ENCODE measurements at places on chromosomes 4 and X.

DNA sequence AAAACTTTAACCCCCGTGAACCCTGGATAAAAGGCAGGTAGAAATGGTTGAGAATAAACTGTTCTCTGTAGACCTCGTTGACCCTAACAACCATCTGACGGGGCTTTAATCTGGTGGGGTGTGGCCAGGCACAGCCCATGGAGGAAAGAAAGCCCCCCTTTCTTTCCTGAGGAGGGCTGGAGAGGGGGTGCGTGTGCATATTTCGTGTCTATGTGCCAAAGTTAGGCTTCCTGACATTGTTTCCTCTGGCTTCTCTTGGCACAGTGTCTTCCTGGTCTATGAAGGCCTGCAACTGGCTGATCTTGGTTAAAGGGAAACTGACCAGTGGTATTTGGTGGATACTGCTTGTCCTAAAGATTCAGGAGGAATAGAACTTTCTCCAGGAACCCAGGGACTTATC lies 97.1 kb downstream of the MGST2 start:
- no peak for DNase-seq

GRCh38 chr4:162506253-162506652 lies 342.5 kb upstream of the FSTL5 start:
- no peak for DNase-seq

DNA sequence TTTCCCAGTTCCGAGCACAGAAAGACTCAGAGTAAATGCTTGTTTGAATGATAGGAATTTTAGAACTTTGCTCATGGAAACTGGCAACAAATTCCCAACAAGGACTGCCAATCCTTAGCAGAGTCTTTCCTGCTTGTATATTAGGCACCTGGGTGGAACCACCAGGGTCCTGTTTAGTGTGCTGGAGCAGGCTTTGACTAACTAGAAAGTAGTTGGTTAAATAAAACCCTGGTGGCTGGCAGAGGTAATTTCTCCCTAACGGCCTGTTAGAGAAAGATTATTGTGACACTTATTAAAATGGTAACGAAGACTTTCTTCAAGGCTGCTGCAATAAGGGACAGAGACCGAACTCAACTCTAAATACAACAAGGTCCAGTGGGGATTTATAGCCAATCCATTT lies 103.6 kb upstream of the TEX13D start:
- DNase-seq: no peak

- DNase-seq: peak; percentile 76
Observed at GRCh38 chr4:19748519-19749479, 502.9 kb upstream of the SLIT2 start.

DNA sequence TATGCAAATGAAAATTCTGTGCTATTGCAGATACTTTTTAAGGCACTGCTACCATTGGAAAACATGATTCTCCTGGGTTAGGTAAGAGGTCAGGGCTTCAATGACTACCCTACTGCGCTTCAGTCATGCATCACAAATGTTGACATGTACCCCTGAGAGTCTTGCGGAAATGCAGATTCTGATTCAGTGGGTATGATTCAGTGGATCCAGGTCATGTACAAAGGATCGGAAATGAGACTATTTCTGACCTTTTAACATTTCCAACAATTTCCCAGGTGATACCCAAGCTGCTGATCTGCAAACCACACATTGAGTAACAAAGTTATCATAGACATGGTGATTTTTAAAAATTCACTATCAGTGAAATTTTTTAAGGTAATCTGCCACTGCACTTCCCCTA lies 62.6 kb downstream of the DDX53 start:
- DNase-seq: no peak

DNA sequence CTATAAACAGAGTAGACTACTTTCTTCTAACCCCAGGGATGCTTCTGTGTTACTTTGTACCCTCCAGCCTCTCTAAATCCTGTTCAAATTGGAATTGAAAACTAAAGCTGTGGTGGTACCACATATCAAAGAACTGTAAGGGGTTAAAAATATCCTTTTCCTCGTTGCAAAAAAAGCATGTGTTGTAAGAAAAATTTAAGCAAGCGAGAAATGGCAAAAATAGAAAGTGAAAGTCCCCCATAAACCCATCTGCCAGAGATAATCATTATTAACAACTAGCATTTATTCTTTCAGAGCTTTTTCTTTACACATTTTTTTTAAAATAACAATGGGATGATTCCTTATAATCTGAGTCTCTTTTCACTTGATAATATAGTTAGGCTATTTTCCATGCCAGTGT lies 40.6 kb downstream of the TMEM164 start:
- DNase-seq: no peak

DNA sequence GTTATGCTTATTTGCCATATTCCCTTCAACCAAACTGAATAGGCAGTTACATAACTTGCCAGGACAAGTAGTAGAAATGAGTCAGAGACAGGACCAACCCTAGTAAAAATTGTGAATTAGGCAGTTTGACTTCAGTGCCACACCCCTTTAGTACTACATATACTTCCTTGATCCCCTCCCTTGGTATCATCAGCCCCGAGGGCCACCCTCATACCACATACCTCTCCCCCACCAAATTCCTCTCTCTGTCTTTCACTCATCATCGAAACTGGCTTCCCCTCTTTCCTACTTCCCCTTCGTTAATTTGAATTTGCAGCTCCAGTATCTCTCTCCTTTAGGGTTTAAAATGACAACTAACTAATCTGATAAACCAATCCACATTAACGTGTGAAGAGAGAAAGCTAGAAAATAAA lies 7.9 kb upstream of the PTPN13 start:
- no peak for DNase-seq

DNA sequence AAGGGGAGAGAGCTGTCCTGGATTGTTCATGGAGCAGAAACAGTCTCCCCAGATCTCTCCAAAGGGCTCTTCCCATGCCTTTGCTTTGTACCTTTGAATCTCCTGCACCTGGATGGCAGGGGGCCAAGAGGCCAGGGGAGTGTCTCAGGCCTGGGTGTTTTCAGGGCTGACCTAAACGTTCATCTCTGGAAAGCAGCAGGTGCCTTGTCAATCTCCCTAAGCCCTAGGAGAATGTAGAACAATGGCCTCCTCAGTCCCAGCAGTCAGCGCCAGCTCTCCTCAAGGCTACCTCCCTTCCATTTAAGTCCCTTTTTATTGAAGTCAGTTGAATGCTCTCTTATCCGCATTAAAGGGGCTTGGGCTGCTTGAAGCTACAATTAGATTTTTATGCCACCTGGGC lies 31.2 kb upstream of the NSUN7 start:
- no peak for DNase-seq

- no peak for DNase-seq
Observed at GRCh38 chr4:81194286-81194685, 20.7 kb downstream of the PRKG2 start.

DNA sequence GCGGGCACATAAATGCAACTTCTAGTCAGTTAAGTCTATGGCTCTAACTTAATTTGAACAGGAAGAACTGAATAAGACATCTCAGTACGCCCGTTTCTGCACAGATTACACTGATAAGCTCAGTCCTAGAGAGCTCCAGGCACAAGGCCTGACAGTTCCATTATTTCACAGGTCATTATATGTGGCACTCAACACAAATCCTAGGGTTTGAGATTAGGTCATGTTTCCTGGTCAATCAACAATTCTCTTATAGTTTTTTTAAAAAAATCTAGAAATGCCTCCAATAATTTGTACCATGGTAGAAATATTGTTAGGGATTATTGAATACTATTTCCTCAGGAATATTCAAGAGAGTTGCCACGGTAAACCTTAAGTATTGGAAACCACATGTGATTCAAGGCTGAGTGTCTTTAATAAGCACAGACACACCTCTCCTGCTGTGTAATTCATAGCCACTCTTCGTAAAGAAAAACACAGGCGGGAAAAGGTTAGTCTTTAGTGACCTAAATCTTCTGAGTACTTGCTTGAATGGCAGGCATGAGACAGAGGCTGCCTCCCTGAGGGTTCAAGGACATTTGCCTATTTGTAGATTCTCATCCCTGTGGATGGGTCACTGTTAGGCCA lies 342.9 kb upstream of the ADGRL3 start:
- no peak for DNase-seq

GRCh38 chr4:24642981-24643547 lies 58.7 kb upstream of the DHX15 start:
- no peak for DNase-seq

DNA sequence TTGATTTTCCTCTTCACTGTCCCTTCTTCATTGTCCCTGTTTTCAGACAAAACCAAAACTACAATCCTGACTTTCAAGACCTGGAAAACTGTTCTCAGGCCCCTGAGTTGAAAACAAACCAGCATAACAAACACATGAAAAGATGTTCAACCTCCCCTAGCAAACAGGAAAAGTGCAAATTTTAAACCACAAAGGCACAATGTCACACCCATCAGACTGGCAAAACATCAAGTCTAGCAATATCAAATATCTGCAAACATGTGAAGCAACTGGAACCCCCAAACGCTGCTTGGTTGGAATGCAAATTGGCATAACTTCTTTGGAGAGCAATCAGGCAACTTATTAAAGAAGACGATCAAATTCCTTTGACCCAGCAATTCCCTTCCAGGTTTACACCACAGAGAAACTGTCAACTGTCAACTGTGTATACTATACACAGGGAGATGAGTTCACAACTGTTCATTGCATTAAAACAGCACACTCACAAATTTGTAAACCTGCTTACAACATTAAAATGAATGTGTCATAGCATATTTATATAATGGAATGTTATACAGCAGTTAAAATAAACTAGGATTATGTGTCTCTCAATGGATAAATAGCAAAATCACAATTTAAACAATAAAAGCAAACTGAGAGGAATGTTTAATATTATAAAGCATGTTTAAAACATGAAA lies 7.0 kb downstream of the USP46 start:
- no peak for DNase-seq

GRCh38 chrX:39750848-39751247 lies 346.9 kb downstream of the BCOR start:
- no peak for DNase-seq

GRCh38 chr4:166777760-166778159 lies 456.5 kb downstream of the SPOCK3 start:
- DNase-seq: no peak

GRCh38 chr4:20356565-20356964 lies 104.9 kb downstream of the SLIT2 start:
- peak; percentile 60 for DNase-seq

- DNase-seq: no peak
Observed at GRCh38 chr4:156958276-156959074, 13.1 kb downstream of the PDGFC start.

DNA sequence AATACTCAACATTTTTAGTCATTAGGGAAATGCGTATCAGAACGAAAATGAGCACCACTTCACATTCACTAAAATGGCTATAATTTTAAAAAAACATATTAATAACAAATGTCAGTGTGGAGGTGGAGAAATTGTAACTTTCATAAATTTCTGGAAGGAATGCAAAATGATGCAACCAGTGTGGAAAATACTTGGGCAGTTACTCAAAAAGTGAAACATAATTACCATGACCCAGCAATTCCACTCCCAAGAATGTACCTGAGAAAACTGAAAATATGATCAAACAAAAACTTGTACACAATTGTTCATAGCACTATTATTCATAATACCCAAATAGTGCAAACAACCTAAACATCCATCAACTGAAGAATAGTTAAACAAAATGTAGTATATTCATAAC lies 76.1 kb upstream of the FAM241A start:
- no peak for DNase-seq

DNA sequence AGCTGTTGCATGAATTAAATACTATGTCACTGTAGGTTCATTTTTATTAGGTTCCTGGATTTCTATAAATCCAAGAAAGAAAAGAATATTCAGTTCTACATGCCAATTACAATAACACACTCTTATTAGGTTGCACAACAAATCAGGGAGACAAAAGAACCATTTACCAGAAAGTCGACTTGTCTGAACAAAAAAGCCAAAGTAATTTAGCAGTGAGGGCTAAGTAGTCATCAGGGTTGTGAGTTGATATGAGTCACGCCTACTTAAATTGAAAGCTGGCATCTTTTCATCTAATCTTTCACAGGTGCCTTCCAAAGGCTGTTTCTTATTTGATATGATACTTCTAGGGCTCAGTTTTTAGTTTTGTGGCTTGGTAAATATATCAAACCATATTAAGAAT lies 25.4 kb upstream of the GNRHR start:
- DNase-seq: no peak

- peak; percentile 2 for DNase-seq
Observed at GRCh38 chr4:83582289-83582785, 46.4 kb downstream of the GPAT3 start.

- DNase-seq: no peak
Observed at GRCh38 chr4:7531640-7531994, 96.9 kb upstream of the PSAPL1 start.

DNA sequence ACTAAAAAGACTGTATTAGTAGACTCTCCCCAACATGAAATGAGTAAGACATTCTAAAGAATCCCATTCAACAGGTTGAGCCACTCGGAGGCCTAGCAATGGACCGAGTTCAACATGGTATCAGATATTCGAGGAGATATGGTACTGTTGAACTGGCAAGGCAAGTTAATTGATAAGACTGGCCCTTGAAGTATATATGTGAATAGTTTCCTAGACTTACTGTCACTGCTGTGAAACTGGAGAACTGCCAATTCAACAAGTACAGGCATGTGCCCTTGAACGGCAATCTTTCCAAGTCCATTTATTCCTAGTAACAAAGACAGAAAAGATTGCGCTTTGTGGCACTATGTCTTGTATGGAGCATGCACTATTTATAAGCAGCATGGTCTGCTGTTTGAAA lies 24.4 kb downstream of the FAT1 start:
- no peak for DNase-seq

- no peak for DNase-seq
Observed at GRCh38 chr4:152824561-152824960, 44.8 kb downstream of the ARFIP1 start.

DNA sequence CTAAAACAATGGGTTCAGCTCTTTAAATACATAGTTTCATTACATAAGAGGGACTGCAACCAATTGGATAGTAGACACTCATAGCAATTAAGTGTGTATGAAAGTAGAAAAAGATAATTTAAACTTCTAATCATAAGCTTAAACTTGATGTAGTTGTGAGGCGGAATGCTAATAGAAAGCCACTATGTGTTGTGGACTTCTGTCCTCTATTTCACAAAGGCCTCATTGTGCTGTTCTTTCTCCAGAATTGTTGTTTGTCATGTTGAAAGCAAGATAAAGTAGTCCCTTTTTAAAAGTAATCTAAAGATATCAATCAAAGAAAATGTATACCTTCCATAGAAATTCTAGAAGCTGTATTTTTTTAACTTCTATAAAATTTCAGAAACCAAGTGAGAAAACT lies 329.4 kb downstream of the KLHL4 start:
- no peak for DNase-seq

DNA sequence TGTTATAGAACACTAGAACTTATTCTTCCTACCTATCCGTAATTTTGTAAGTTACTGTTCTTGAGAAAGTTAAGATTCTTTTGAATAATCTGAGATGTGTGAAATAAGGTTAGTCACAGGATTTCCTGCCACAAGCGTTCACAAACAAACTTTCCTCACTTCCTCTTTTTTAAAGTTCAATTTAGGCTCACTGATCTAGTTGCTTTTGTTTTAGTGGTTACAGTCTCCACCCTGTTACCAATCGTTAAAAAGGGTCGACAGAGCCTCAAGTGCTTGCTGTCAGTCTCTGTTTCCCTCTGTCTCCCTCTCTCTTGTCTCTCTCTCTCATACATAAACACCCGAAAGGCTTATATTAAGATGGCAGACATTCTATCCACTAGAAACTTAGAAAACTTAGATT lies 35.9 kb upstream of the STK26 start:
- no peak for DNase-seq

- DNase-seq: no peak
Observed at GRCh38 chr4:37139987-37140386, 104.6 kb upstream of the NWD2 start.

Data from muscle of arm (tissue), 14 donors.